Activated CD4-positive, alpha-beta T cell treated with anti-CD3 and anti-CD28 coated beads, Interleukin-2, amount 10 ng/mL, durations not matched to agents 7 days and 5 days (primary cell): ENCODE measurements at places on chromosomes 7 and 10. TPM values are rescaled to one million over a fixed set of nuclear protein-coding genes. Genes with fewer than 3 reads are reported as not detected.

Gene TRIL
- not detected for total RNA-seq

Gene TCTN3
- 14.3 TPM for total RNA-seq

Gene FZD1
- 1.2 TPM for total RNA-seq

DNA sequence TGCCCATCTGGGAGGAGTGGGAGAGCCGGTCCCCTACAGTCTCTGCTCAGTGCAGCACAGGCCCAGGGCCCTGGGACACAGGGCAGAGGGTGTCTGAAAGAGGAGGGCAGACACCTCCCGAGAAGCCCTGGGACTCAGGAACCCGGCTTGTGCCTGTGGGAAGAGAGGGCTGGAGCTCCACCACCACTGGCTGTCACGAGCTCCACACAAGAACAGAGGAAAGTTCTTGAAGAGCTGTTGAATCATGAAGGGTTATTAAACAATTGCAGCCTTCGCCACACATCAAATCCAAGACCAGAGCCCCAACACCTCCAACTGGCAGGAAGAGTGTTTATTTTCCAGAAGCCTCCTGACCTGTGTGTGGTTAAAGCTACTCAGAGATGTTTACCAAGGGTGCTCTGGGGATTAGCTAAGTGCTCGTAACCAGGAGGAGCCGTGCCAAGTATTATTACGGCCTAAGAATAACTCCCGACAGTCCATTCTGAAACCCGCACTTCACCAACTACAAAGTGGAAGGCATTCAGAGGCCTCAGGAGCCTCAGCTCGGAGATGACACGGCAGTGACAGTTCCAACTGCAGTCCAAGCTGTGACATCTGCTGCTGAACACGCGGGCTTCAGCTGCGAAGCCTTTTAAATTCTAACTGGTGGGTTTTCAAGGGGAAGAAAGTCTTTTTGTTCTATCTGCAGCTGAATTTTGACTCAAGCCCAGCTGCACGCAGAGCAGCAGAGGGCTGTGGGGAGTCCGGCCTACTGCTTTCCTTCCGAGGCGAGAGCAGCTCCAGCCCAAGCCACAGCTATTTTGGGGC lies 75.1 kb downstream of the MAD1L1 start:
- H3K4me3 ChIP-seq, result no peak overlapping the region
- H3K27me3 ChIP-seq, result no peaks in the 10 kb centered on the region
- DNase-seq, result no peak
- H3K4me1 ChIP-seq, result no peaks in the 10 kb centered on the region

Gene BAMBI
- total RNA-seq, result not detected

DNA sequence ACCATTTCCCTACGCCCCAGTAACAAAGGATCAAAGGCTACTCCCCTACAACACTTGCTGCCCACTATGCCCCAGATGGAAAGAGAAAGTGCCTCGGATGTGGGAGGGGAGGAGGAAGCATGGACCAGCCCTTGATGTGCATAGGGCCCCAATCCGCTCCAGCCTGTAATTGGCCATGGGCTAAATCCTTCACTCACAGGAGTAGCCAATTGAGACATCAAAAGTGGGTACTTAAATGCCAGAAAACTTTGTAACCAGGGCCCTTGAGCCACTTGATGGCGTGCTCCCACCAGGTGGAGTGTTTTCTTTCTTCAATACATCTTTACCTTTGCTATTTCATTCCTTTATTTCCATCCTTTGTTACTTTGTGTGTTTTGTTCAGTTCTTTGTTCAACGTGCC lies 500.5 kb upstream of the LRRN3 start:
- no peaks in the 10 kb centered on the region for H3K36me3 ChIP-seq
- no peaks in the 10 kb centered on the region for H3K27me3 ChIP-seq
- H3K4me3 ChIP-seq, result no peak overlapping the region
- H3K27ac ChIP-seq, result no peak overlapping the region

GRCh38 chr10:67386260-67386659 lies 309.7 kb downstream of the CTNNA3 start:
- no peaks in the 10 kb centered on the region for H3K36me3 ChIP-seq
- H3K4me1 ChIP-seq, result peaks cover 2% of the 10 kb centered on the region
- no peak for DNase-seq
- H3K27me3 ChIP-seq, result peaks cover 5% of the 10 kb centered on the region
- H3K4me3 ChIP-seq, result no peak overlapping the region
- H3K27ac ChIP-seq, result no peak overlapping the region

DNA sequence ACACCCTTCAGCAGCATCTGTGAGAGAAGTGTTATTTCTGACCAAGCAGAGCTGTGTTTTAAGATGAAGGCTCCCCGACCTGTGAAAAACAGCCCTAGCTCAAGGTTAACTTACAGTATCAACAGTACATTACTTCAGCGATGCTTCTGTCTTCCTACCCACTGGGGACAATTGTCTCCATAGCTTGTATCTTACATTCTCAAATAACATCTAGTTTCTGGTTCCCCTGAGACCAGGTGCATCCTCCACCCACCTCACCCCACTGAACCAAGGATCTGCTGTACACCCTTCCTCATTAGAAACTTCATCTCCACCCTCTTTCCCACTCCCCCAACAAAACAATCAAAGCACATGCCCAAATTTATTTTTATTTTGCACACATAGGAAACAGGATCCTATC lies 102.0 kb downstream of the VOPP1 start:
- H3K36me3 ChIP-seq, result peaks cover 61% of the 10 kb centered on the region
- H3K27ac ChIP-seq, result peak overlapping the region; percentile 92
- no peaks in the 10 kb centered on the region for H3K27me3 ChIP-seq

- H3K27me3 ChIP-seq, result peaks cover 51% of the 10 kb centered on the region
- peak; percentile 53 for DNase-seq
- H3K4me3 ChIP-seq, result no peak overlapping the region
- H3K36me3 ChIP-seq, result no peaks in the 10 kb centered on the region
Measured at GRCh38 chr10:103504181-103504783, 10.8 kb downstream of the NEURL1 start.

DNA sequence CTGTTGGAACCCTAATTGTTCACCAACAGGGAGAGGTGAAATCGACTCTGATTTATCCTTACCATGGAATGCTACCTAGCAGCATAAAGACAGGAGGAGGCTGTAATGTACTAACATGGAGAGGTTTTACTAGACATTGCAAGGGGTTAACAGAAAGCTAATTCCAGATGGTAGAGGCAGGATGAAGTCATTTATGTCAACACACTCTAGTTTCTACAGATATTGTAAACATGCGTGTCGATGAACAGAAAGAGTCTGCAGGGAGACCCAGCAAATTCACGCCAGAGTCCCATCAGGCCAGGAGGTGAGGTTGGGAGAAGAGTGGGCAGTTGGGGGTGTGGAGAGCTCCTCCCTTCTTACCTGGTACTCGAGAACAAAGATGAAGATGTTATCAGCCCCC lies 7.0 kb downstream of the NPC1L1 start:
- H3K36me3 ChIP-seq, result no peaks in the 10 kb centered on the region
- no peaks in the 10 kb centered on the region for H3K27me3 ChIP-seq
- H3K27ac ChIP-seq, result no peak overlapping the region
- no peak overlapping the region for H3K4me3 ChIP-seq
- DNase-seq, result no peak

DNA sequence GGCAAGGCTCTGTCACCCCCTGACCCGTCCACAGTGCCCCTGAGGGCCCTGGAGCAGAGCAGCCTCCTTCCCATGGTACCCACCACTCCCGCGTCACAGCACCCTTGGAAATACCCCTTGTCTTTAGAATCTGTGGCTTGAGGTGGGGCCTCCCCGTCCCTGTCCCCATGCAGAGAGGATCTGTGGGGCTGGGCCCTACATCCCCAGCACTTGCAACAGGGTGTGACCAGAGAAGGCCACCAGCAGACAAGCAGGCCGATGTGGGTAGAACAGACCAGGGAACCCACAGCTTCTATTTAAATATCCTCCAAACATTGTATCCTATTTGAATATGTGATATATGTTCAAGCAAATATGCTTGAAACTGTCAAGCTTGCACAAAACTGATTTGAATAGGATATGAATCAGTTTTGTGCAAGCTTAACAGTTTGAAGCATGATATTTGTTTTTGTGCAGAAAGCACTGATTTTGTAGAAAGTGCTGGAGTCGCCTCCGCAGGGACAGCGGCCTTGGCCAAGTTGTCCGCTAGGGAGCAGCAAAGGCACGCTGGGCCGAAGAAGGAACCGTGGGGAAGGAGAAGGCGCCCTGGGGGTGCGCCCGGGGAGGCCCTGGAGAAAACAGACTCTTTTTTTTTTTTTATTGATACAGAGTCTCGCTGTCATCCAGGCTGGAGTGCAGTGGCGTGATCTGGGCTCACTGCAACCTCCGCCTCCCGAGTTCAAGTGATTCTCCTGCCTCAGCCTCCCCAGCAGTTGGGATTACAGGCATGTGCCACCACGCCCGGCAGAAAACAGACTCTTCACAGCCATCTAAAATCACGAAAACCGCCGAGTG lies 2.2 kb downstream of the CFAP46 start:
- no peak overlapping the region for H3K27ac ChIP-seq
- no peak overlapping the region for H3K4me3 ChIP-seq
- no peaks in the 10 kb centered on the region for H3K36me3 ChIP-seq
- peaks cover 2% of the 10 kb centered on the region for H3K4me1 ChIP-seq

Gene CRHR2
- not detected for total RNA-seq
